ENCODE measurements at places on chromosomes 2 and 18.

DNA sequence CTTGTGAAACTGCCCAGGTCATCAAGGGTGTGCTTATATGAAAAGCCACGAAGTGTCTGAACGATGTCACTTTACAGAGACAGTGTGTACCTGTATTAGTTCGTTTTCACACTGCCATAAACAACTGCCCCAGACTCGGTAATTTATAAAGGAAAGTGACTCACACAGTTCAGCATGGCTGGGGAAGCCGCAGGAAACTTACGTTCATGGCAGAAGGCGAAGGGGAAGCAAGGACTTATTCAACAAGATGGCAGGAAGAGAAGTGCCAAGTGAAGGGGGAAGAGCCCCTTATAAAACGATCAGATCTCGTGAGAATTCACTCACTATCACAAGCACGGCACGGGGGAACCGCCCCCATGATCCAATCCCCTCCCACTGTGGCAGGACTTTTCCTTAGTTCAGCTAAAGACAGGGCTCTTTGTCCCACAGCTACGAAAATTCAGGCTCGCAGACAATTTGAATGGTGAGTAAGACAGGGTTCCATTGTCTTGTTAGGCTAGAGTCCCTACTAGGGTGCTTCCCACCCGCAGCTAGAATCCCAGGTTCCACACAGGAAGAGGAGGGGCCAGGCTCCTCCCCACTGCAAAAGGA, 20.1 kb downstream of the TMEM177 start:
- no peaks in the 10 kb centered on the region for H3K36me3 ChIP-seq
- H3K27me3 ChIP-seq, result no peaks in the 10 kb centered on the region
- H3K4me3 ChIP-seq, result no peak overlapping the region

DNA sequence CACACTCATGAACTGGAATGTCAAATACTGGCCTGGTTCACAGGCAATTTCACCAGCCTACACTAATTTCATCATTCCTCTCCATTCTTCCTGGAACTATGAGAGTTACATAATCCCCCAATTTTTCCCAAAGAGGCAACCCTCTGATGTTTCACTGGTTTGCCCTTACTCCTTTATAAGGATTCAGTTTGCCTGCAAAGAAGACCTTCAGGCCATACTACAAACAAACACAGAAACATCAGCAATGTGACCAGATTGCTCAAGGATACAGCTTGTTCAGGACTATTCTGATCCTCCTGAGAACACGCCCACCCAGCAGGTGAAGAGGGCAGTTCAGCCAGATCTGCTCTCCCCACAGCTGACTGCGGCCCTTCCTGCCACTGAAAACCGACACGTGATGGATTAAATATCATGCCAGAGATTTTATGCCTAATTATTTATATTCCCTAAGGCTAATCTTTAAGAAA, 215.5 kb downstream of the ETAA1 start:
- H3K4me1 ChIP-seq, result no peaks in the 10 kb centered on the region
- H3K4me3 ChIP-seq, result no peak overlapping the region
- no peak overlapping the region for H3K27ac ChIP-seq
- H3K27me3 ChIP-seq, result no peaks in the 10 kb centered on the region

DNA sequence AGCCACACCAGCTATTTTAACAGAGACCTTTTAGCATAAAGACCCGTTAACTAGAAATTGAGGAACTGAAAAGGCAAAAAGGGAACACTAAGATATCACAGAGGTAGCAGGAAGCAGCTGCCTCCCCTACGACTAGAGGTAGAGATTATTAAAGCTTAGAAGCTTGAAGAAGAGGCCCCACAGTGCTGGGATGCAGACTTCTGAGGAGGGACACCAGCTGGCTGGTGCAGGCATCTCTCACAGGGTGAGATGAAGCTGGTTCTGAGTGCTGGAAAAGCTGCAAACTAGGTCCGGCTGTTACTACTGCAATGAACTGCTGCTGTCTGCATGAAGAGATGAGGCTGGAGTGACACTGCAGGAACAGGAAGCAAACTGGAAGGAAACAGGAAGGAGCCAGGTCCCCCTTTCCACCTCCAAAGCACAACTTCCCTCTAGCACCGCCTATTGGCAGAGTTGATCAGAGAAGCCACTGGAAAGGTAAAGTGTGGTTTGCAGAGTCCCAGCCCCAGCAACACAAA, 61.2 kb upstream of the MRPS9 start:
- no peaks in the 10 kb centered on the region for H3K36me3 ChIP-seq
- H3K4me3 ChIP-seq, result no peak overlapping the region
- H3K27ac ChIP-seq, result no peak overlapping the region
- H3K4me1 ChIP-seq, result no peaks in the 10 kb centered on the region
- H3K27me3 ChIP-seq, result no peaks in the 10 kb centered on the region
- no peak for DNase-seq

- no peak for DNase-seq
- H3K27ac ChIP-seq, result no peak overlapping the region
- no peaks in the 10 kb centered on the region for H3K36me3 ChIP-seq
- no peaks in the 10 kb centered on the region for H3K4me1 ChIP-seq
- no peak overlapping the region for H3K4me3 ChIP-seq
Measured at GRCh38 chr2:15733867-15734673, 142.4 kb downstream of the DDX1 start.

Data from right lobe of liver (tissue), 6 donors.